ENCODE measurements at places on chromosomes 1 and 21.

DNA sequence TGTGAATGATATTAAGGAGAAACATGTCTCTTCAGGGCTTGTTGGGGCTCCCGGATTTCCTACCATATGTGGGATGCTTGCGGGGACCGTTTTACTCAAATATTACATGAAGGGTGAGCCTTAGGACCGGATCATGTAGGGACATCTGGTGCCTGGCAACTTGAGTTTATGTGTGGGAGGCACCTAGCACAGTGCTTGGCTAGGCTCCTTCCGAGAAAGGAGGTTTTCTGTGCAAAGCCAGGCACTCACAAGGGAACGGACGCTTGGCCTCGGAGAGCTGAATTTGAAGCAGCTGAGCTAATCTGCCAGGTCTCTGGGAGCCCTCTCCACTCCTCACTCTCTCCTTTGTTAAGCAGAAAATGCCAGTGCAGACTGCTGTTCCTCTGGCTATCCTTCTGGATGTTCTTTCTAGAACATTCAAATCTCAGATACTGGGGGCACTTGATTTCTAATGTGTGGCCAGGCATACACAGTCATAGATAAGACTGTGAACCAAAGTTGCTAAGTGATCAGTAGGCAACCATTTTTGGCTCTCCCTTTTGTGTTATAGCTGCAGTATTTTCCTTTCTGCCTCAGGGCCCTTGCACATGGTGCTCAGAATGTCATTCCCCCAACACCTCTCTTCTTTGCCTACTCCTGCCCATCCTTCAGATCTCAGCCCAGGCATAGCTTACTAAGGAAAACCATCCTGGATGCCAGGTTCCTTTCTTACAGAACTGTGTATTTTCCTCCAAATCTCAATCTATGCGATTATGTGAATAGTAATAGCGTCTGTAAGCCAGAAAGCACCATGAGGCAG is 216.6 kb upstream of the CSF3R start:
- DNase-seq = no peak

GRCh38 chr1:29032841-29033240 is 90.9 kb downstream of the TMEM200B start:
- no peak for DNase-seq

GRCh38 chr1:94670273-94670672 is 128.7 kb upstream of the F3 start:
- DNase-seq = no peak

GRCh38 chr1:33305816-33306652 is 14.9 kb downstream of the A3GALT2 start:
- no peak for DNase-seq

DNA sequence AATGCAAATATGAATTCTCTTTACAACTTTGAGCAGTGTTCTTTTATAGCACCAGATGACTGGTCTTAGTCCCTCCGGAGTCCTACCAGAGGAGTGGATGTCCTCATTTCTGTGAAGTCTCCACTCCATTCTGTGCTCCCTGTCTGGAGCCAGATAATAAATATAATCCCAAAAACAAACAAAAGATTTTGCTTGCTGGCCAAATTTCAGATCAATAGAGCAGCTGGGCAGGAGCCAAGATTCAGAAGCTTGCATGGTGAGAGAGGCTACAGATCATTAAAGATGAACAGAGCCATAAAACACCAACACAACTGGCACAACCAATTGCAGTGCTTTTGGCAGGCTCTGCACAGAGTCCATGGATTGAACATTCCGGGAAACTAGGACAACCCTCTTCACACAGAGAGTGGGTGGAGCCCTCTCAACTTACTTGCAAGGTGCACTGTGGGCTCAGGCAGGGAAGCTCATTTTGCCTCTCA is 231.5 kb upstream of the SNX7 start:
- no peak for DNase-seq

DNA sequence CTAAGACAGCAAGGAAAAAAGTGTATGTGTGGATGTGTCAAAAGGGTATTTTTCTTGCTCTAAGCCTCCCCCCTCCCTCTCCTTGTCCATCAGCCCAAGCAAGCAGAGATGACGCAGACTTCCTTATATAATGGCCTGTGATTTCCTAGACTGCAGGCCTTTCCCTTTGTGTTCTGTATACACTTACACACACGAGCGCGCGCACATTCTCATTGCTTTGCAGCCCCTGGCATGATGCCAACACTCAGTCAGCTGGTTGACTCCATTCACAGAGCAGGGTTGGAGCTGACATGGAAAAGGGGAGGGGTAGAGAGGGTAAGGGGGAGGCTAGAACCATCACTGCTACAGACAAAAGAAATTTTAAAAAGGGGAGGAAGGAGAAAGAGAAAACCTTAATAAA is 41.8 kb downstream of the GATAD2B start:
- DNase-seq = no peak

- no peak for DNase-seq
Observed at GRCh38 chr21:31255036-31255435, 89.0 kb downstream of the TIAM1 start.

GRCh38 chr1:89912073-89912472 is 82.8 kb upstream of the ZNF326 start:
- no peak for DNase-seq

DNA sequence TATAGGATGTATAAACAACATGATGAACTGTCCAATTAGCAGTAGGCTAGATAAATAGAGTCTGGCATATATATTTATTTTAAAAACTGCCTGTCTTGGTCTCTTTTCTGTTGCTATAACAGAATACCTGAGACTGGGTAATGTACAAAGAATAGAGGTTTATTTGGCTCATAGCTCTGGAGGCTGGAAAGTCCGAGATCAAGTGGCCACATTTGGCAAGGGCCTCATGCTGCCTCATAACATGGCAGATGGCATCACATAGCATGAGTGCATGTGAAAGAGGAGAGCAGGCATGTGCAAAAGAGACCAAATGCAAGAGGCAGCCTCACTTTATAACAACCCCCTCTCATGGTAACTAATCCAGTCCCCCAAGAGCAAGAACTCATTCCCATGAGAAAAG is 6.0 kb downstream of the STYXL2 start:
- no peak for DNase-seq

DNA sequence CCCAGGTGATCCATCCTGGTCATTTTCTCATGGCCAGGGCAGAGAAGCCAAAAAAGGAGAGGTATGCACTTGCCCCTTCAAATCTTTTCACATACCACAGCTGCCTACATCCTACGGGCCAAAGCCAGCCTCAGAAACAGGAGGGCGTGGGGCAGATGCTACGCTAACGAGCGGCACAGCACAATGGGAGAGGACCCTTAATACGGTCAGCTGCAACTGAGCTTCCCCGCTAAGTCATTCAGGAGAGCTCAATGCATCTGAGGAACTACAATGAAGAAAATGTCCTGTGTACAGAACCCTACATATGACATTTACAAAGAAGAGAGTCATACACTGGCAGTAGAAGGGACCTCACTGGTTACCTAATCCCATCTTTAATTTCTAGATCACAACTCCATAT is 78.2 kb downstream of the PGBD5 start:
- DNase-seq = no peak

DNA sequence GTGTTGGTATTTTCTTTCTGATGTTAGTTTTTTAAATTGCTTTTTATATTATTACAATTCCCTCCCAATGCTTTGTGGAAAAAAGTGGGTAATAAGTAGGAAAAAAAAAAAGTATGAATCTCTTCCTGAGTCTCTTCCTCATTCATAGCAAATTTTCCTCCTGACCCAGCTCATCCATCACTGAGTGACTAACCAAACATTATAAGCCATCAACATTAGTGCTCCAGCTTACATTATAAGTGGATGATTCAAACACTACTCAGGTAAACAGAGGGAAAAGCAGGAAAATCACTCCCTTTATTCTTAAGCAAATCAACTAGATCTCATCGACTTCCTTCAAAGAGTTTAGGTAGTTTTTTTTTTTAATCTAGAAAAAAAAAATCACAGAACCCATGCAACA is 15.4 kb upstream of the SAMD13 start:
- no peak for DNase-seq

DNA sequence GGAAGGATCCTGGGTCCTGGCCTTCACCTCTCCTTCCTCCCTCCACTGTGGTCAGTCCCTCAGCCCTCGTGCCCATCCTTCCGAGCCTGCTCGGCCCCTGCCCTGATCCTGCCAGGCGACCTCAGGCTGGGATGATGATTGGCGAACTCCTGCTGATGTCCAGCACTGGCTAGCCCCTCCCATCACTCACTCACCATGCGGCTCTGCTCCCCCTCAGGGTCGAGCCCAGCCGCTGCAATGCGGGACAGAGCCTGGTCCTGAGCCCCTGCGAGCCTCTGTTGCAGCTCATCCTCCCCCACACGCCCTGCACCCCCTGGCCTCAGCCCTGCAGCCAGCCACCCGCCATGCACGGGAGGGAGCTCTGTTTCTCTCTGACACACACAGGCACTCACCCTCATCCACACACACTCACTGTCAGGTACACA is 100.2 kb downstream of the DMRTB1 start:
- DNase-seq = no peak

DNA sequence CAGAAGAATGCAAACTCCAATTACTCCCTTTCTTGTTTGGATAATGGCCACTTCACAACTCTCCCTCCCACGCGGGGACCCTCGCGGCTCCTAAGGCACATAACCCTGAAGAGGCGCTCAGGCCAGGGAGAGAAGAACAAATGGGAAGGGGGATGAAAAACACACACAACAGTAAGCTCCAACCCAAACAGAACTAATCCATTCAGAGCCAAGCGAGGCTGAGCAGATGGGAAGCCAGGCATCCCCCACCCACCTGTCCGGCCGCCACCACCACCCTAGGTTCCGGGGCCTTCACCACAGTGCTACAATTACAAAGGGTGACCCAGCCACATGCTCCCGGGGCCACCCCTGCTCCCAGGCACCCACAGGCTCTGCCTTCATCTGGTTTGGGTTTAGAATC is 101.5 kb downstream of the MRPL37 start:
- DNase-seq = no peak

DNA sequence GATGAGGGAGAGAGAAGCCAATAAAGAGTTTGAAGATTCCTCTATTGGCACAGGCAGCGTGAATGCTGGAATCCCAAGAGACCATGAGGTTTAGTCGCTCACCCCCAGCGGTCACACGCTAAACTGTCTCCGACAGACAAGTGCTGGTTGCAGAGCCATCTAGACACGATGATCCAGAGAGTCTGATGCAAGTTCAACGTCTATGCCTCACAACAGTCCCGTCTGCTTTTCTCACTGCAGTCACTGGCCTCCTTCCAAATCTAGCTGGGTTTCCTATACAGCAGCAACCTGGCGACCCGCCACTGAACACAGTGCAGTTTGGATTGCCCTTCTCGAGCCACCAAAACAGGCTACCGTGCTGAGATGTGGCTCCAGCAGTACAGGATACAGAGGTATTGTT is 98.6 kb upstream of the KRTAP19-8 start:
- DNase-seq = no peak

DNA sequence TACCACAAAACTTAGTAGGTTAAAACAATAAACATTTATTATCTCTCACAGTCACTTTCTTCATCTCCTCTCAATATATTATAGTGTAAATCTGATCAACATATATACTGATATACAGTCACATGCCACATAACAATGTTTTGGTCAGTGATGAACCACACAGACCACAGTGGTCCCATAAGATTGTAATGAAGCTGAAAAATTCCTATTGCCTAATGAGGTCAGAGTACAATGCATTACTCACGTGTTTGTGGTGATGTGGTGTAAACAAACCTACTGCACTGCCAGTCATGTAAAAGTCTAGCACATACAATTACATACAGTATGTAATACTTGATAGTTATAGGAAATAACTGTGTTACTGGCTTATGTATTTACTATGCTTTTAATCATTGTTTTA is 30.1 kb downstream of the OLFML3 start:
- peak; percentile 55 for DNase-seq
